ENCODE measurements at places on chromosomes 16 and 17.

DNA sequence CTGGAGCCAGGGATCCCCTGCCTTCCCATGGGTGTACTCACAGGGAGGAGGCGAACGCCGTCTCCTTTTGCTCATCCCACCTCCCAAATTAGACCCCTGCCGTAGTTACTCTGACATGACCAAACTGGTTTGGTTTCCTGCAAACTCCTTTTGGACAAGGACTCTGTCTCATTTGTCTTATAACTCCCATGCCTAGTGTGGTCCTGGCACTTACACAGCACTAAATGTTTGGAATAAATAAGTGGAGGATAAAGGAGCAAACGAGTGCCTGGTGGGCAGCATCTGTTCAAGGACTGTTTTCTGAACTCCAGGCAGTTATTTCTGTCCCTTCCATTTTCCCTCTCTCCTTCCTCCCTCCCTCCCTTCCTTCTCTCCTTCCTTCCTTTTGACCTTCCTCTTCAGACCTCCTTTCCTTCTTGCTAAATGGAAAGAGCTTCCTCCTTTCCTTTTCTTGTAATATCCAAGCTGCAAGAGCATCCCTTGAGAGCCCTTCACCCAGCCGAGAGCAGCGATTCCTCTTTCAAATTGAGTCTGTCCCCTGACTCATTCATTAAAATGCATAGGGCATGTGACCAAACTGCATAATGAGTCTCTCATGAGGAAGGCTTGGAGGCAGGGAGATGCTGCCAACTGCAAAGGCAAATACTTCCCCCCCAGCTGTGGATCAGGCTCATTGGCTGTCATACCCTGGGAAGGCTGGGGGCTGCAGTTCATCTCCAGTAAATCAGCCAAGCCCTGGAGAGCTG lies 36.8 kb downstream of the CHD9 start:
- DNase-seq: no peak

DNA sequence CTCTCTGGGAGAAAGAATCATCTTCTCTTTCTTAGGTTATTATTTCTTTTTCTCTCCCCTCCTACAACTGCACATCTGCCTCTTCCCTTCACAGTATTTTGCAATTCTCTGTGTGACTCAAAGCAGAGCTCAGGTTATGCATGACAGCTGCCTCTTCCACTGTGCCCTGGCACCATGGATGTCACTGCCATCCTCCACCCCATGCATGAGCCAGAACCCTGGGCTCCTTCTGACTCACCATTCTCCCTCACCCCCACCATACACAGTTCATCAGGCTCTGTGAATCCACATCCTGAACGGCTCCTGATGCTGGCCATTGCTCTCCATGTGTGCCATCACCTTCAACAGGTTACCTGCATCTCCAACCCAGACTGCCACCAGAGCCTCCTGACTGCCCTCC lies 23.9 kb downstream of the CA10 start:
- DNase-seq: no peak

DNA sequence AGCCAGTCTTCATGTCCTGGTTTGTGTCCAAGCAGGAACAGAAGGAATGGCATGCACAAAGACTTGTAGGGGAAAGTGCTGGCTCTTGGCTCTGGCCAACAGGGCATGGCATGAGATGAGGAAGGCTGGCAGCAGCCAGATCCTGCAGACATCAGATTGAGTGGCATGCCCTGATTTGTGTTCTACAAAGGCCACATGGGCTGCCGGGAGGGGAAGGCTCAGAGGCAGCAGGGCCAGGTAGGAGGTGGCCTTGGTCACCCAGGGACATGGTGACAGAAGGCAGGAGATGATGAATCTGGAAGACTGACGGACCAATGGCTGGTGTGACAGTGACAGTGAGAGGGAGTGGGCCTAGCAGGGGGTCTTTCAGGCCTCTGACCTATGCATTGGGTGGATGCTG lies 33.7 kb downstream of the SMPD3 start:
- DNase-seq: no peak

- DNase-seq: no peak
These were observed 22.6 kb downstream of the SRCAP start for GRCh38 chr16:30721606-30722005.

GRCh38 chr17:40086150-40087044 lies 14.0 kb downstream of the NR1D1 start:
- no peak for DNase-seq

- no peak for DNase-seq
These were observed 8.9 kb downstream of the DUS2 start for GRCh38 chr16:68031951-68032350.

- DNase-seq: no peak
These were observed 41.1 kb downstream of the FTO start for GRCh38 chr16:53745086-53745485.

GRCh38 chr17:81636505-81637288 lies at the start of the genes NPLOC4 and TSPAN10:
Gene NPLOC4, minus strand, starts transcription at chr17:81637112. Its CDS starts 182 bp downstream, at chr17:81636930.
Gene TSPAN10, plus strand, starts transcription at chr17:81637196. Its CDS starts 5,217 bp downstream, at chr17:81642413.
- peak; percentile 74 for DNase-seq

- no peak for DNase-seq
These were observed 17.9 kb upstream of the AKAP1 start for GRCh38 chr17:57067162-57067561.

GRCh38 chr17:51234162-51234561 lies 25.7 kb downstream of the MBTD1 start:
- DNase-seq: no peak

DNA sequence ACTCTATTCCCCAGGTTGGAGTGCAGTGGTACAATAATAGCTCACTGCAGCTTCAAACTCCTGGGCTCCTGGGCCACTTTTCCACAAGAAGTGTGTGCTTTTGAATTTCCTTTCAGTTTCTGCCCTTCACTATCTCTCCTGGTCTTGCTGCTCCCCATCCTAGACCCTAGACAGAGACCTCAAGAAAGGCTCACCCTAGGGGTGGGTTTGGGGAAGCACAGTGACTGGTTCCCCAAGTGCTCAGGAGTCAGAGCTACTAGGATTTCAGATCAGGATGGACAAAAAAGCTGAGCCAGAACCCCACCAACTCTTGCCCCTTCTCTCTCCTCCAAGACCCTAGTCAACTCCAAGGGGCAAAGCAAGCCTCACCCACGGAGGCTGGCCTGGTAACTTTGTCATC lies 1.6 kb upstream of the SEBOX start:
- no peak for DNase-seq

- no peak for DNase-seq
These were observed 50.8 kb downstream of the WWOX start for GRCh38 chr16:78150233-78150632.

- DNase-seq: no peak
These were observed 193.4 kb upstream of the GSE1 start for GRCh38 chr16:85419503-85420408.

DNA sequence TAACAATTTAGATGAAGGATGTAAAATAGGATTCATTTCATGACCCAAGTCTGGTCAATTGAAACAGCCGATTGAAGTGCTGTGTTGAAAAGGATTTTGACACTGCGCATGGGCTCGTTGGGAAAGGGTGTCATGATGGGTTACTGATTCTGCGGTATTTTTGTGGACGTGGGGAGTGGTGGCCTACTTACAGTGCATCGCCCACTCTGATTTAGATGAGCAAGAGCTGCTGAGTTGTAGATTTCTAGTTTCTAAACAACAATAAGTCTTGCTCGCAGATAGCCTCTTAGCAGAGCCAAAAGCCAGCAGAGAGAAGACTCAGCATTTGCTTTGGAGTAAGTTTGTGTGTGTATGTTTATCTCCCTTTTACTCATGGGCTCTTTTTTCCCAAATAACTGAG lies 731.0 kb downstream of the MAF start:
- DNase-seq: no peak

- no peak for DNase-seq
These were observed 3.7 kb downstream of the GUCY2D start for GRCh38 chr17:8005967-8006730.

- no peak for DNase-seq
These were observed 31.3 kb downstream of the PHLPP2 start for GRCh38 chr16:71693164-71693563.

DNA sequence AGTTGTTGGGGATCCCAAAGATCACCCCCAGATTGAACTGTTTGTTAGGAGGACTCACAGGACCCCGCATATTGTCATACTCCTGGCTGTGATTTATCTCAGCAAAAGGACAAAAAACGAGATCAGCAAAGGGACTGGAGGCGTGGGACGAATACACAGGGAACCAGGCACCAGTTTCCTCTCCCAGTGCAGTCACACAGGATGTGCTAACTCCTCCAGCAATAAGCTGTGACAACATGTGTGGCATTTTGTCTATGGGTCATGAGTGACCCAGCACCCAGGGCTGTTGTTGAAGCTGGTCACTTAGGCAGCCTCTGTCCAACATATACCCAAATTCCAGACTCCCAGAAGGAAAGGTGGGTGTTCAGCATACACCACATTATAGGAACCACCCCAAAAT lies 60.9 kb downstream of the CPPED1 start:
- DNase-seq: no peak

DNA sequence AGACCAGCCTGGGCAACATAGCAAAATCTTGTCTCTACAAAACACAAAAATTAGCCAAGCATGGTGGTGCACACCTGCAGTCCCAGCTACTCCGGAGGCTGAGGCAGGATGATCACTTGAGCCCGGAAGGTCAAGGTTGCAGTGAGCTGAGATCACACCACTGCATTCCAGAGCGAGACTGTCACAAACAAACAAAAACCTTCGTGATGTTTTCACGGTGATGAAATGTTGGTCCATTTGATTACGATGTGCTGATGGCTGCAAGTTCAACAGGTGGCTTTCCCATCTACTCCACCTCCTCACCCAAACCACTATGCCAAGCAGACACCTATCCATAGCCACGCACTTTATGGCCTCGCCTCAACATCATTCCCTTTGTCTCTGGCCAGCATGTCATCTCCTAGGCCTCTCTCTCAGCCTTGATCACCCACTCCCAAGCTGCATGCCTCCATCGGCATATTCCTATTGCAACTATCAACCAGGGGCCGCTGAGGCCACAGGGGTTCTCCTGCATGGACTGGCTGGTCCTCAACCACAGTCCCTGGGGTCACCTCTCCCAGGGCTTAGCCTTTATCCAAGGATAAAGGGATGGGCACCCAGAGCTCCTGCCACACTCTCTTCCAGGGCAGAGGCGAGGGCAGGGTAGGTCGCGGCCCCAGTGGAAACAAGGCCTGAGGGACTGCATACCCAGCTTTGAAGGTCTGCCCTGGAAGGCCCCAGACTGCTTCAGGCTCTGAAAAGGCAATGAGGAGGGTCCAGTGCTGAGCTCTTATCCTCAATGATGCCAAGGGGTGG lies 17.1 kb upstream of the ALOX15B start:
- no peak for DNase-seq

DNA sequence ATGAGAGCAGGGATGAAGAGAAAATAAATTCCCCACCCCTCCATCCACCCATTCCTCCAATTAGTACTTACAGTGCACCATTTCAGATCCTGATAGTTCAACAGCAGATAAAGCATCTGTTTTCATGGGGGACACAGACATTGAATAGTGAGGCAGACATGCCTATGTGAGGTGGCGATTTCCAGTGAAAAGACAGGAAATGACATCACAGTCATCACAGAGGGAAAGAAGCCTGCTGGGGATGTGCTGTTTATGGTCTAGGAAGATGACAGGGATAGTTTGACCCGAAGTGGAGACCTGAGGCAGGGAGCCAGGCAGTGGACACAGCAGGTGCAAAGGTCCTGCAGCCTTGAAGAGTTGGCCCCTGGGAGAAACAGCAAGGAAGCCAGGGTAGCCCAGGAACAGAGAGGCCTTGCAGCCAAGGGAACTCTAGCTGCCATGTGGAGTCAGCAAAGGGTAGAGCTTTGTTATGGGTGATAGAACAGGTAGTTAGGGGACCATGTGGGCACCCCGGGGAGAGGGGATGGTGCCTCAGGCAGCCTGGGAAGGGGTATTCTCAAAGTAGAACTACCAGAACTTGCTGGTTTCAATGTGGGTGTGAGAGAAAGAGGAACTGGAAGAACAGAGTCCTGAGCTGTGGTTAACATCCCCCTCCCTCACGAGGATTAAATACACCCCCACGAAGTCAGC lies 256.6 kb downstream of the CPPED1 start:
- no peak for DNase-seq

DNA sequence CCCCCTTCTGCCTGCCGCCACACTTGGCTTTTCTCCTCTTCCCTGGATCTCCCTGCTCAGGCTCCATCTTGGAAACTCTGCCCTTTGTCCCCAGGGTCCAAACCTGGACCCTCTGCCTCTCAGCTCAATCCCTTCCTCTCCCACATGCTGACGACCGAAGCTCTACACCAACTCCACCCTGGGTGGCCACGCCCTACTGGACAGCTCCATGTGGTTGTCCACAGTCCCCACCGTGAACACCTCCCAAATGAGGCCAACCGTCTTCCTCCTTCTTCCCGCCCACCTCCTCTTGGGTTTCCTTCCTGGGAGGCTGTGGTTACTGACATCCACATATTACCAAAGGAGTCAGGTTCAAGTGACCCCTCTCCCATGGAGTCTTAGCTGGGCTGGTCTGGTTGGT lies 22.6 kb upstream of the MLKL start:
- DNase-seq: no peak

DNA sequence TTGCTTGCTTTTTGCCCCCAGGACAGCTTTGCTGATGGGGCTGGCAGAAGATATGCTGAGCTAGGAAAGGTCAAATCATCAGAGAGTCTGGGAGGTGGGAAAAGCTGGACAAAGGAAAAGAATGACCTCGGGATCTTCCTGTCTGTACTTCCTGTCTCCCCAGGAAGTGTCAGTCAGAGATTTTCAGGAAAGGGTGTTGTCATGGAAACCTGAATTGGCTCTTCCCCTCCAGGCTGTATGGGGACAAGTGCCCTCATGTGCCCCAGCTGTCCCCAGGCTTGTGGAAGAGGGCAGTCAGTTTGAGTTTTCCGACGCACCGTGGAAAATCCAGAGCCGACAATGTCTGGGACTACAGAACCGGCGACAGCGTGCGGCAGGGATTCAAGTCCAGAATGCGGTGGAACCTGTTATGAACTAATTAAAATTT lies 122.7 kb upstream of the ZFHX3 start:
- DNase-seq: no peak

DNA sequence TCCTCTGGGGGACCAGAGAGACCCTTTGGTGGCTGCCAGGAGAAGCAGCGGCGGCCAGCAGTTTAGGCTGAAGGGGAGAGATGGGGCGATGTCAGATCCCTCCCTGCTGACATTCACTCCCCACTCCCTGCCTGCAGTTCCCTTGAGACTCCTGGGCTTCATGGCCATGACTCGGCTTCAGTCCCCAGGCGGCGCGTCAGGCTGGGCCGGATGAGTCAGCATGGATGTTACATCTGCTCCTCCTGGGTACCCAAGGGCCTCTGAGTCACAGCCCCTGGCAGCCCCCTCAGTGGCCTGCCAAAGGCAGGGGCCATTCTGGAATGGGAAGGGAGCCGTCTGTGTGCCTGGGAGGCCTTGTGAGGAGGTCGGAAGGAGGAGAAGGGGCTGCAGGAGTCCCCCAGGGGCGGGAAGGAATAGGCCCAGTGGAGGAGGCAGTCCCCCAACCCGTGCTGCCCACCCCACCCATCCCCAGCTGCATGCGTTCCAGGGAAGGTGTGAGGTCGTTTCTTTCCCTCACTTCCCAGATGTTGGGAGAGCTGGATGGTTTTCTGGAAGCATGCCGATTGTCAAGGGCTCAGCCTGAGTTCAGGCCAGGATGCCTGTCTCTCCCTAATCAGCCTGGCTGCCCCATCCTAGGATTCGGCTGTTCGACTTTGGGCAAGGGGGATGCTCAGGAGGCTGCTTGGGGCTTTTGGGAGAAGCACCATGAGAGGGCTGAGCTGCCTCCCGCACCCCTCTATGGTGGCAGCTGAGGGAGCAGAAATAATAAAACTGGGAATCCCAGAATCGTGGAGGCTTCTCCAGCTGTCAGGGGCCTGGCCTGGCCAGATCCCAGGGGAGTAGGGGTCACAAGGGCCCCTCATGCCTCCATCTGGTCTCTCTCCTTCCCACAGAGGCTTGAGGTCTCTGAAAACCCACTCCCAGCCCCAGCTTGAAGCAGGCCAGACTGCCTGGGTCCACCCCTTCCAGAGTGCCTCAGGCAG lies 9.7 kb downstream of the RHBDL3 start:
- DNase-seq: no peak
